ENCODE measurements at places on chromosomes 7 and 10.

DNA sequence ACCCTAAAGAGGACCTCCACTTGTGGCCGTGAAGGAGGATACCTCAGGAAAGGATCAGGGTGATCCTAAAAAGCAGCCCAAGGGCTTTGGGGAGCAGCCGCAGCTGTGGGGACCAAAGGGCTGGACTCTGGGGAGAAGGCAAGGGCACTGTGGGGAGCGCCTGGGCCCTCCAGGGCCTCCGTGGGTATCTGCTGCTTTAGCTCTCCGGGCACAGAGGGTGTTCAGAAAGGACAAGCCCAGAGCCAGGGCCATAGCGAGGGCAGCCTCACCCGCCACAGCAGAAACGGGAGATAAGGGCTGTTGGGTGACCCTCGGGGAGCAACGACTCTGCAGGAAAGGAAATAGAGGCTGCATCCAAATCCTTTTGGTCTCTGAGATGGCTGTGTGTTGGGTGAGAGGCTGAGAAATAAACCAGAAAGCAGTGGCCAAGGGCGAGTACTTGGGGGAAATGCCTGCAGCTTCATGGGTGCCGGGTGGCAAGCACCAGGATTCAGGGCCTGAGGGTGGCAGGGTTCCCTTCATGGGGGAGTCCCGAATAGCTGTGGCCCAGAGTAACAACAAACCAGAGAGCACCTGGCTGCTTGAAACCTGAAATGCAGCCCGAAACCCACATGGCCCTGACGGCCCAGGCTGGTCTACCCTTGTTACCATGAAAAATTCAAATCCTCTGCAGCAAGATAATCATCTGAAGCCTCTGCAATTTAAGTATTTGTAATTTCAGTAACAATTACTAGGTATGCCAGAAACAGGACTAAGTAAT, 95.2 kb downstream of the VIPR2 start:
- DNase-seq, result no peak

GRCh38 chr7:131186816-131187215, 140.9 kb upstream of the MKLN1 start:
- no peak for DNase-seq

DNA sequence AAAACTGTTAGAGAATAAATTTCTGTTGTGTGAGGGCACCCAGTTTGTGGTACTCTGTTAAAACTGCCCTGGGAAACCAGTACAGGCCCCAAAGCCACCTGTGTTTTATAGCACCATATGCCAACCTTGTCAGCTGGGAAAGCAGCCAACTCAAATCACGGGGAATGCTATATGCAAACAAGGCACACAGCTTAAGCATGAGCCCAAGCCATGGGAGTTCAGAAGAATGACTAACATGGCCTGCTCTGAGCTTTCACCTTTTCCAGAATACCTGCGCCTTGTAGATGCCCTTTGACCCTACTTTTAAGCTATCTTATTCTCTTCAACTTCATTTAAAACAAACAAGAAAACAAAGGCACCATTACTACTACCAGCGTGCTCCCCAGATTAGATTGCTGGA, 5.5 kb upstream of the SLC25A13 start:
- no peak for DNase-seq

DNA sequence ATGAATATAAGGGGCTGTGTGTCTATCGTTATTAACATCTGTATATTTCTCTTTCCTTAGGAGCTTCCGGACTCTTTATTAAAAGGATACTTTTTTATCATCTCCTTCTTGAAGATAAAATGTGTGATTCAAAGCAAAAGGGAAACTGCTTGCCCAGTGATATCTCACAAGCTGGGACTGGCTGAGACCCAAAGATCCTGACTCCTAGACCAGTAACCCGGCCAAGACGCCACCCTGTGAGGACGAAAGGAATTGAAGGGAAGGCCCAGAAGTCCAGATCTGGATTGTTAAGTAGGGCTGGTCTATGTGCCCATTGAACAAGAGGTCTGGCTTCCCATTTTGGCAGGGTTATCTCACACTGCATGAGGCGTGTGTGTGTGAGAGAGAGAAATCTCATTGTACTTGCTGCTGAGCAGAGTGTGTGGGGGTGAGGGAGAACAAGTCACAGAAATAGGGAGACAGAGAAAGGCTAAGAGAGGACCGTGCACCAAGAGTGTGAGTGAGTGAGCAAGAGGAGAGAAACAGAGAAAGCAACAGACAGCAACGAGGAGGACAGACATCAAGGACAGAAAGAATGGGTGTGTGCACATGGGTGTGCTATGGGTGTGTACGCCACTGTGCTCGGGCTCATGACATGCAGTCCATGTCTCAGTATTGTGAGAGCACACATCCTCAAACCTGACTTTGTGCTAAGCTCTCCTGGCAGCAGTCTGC, 75.4 kb downstream of the PLXNA4 start:
- DNase-seq, result no peak

GRCh38 chr10:21702633-21703111, 168.6 kb downstream of the MLLT10 start:
- DNase-seq, result no peak

DNA sequence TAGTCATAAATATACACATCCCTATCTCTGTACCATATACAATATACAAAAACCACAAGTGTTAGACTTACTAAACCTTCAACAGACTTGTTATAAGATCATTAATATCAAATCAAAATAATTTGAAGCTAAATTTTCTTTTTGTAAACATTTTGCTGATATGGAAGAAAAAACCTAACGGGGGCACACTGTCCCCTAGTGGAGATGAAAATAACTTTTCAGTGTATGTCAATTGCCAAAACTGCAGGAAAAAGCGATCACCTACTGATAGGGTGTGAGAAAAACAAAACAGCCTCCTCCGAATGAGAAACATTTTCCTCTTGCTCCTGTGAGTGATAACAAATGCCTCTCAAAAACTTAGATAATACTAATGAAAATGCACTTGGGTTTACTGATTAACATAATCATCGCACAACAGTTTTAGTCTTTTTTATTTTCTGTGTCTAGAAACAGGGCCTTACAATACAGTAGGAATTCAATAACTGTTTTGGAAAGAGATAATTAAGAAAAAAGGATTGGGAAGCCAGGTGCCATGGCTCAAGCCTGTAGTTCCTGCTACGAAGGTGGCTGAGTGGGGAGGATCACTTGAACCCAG, 322.7 kb downstream of the CRPPA start:
- no peak for DNase-seq

DNA sequence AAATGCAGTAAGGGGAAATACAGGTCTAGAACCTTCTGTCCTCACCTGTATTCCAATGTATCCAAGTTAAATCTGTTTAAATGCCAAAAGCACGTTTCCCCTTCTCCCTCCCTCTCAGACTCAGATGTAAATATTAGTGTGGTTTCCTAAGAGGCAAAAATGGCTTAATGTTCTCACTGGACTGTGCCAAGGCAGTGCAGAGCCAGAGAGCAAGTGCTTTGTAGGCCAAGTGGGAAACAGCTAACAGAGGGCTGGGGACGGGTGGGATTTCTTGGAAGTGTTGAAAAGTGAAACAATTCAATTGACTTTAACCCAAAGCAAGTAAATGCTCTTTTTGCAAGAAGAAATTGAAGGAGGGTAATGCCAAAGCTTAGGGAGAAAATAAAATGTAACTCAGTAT, 103.1 kb downstream of the GSAP start:
- DNase-seq, result no peak

DNA sequence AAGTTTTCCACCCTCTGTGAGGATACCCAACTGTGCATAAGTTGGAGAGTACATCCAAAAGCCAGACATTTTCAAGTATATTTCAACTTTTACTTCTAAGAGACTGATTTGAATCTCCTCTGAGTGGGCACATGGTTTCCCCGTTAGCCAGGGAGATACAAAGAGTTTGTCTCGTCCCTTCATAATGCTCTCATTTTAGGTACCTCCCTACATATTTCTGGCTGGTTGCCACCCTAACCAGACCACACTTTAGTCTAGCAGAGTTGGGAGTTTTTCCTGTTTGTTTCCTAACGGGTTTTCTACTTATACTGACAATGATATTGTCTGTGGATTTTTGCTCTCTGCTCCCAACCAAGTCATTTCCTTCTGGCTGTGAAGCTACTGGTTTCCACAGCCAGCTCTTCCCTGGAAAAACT, 180.3 kb downstream of the CCDC71L start:
- DNase-seq, result no peak

- DNase-seq, result no peak
These were observed 12.4 kb upstream of the LRRC72 start for GRCh38 chr7:16514271-16514670.

GRCh38 chr10:91409069-91409868, 875 bp upstream of the HECTD2 start:
- peak; percentile 57 for DNase-seq

DNA sequence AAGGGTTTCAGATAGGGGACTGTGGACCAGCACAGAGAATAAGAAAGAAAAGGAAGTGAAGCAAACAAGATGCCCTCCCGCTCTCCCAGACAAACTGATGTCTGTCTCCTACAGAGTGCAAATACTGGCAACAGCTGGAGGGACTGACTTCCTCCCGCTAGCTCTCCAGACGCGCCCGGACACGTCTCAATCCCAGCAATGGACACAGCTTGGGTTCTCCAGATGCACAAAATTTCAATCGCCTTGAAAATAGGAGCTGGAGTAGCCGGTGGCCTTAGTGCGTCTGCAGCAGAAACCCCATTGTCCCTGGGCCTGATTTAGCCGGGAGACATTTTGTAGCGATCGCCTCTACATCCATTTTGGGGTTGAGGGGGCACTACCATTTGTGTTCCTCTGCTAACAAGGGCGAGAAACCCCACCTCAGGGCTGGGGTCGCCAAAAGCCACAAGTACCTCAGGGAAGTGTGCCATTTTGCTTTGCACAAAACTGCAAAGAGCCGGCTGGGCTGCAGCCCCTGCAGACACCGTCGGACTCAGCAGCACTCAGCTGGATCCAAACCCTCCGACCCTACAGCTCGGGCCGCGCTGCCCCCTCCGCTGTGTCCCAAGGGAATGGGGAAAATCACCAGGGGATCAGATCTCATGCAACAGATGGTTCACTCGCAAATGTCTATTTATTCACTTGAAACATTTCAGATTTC, 5.9 kb downstream of the CPA2 start:
- no peak for DNase-seq

- DNase-seq, result no peak
These were observed 26.4 kb downstream of the RNF216 start for GRCh38 chr7:5754981-5755599.

GRCh38 chr10:112805701-112806100, 144.3 kb upstream of the TCF7L2 start:
- DNase-seq, result no peak

DNA sequence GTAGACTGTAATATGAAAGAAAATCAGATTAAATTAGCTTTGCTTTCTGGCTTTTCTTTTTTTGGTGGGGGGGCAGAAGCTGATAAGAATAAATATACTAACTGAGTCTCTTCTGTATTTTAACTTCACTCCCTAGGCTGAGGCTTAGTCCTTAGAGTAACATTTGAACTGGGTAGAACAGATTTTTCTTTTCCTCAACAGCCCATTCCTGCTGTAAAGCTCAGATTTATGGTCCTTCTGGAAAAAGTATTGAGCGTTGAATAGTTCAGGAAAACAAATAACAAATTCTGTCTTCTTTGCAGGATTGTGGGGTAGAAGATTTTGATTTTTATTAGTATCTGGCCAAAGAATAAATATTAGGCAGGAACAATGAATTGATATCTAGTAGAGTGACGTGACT, 17.9 kb downstream of the SGPL1 start:
- no peak for DNase-seq

DNA sequence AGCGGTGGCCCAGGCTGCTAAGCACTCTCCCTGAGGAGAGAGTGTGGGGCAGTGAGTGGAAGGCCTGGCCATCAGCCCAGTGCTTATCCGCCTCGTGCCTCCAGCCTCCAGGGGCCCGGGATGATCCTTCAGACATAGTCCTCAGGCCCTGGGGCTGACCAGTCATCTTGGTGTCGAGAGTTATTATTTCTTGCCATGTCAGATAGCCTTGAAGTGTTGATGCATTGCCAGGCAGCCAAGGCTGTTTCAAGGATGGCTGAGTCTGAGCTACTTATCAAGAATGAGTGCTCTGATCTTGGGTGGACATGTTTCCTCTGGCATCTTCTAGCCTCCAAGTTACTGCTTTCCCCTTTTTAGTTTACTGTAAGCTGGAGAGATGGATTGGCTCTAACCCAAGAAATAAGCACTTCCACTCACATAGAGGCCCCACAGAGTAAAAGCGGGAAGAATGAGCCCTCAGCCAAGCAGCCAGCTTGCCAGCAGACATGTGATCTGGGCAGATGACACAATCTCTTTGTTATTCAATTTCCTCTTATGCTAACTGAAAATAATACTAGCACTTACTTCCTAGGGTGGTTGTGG, 136.5 kb upstream of the NAMPT start:
- no peak for DNase-seq

DNA sequence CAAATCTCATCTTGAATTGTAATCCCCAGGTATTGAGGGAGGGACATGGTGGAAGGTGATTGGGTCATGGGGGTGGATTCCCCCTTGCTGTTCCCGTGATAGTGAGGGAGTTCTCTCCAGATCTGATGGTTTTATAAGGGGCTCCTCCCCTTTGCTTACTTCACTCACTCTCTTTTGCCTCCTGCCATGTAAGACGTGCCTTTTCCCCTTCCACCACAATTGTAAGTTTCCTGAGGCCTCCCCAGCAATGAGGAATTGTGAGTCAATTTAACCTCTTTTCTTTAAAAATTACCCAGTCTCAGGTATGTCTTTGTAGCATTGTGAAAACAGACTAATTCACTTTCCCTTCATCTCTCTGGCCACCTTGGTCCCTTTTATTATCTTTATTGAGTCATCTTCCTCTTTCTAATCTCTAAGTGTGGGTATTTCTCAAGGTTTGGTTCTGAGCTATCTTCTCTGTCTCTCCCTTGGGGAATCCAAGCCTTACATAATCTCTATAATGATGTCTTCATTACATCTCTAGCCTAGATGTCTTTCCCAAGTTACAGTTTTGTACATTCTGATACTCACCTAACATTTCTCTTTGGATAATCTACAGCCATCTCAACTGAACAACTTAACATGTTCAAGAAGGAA, 99.1 kb upstream of the JCAD start:
- no peak for DNase-seq

DNA sequence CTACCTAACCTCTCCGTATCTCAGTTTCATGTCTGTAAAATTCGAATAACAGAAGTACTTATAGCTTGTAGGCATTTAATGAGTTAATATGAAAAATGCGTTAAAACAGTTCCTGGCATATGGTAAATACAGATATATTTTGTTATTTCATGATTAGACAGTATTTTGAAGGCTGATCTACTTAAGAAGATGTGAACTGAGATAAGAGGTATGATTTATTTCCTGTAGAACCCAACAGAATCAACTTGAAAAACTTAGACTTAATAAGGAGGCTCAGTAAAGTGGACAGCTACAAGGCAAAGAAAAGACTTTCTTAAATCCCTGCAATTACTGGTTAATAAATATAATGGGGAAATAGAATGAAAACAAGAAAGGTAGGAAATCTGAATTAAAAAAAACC, 103.3 kb downstream of the FANK1 start:
- no peak for DNase-seq

DNA sequence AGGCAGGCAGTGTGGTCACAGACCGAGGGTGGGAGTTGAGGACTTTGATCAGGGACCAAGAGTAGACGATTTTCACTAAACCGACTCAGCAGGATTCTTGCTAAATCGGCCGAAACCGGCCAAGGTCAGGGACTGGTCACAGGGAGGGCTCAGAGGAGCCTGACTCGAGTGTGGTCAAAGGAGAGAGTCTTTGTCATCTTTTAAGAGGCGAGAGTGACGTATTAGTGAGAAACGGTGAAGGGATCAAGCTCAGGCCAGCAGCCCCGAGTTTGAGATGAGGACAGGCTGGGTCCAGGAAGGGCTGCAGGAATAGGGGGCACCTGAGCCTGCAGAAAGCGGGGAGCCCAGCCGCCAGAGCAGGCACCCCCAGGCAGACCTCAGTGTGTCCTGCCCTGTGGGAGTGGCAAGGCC, 41.6 kb upstream of the FAM20C start:
- DNase-seq, result no peak

GRCh38 chr7:86929293-86930109, 130.0 kb downstream of the ELAPOR2 start:
- DNase-seq, result no peak
